ENCODE measurements at places on chromosomes 7 and 10.

- DNase-seq: no peak
Observed at GRCh38 chr10:100825325-100825875, 80.0 kb downstream of the PAX2 start.

- no peak for DNase-seq
Observed at GRCh38 chr7:107658467-107658866, 2.2 kb upstream of the SLC26A4 start.

GRCh38 chr7:114940220-114940619, 18.3 kb downstream of the MDFIC start:
- DNase-seq: no peak

DNA sequence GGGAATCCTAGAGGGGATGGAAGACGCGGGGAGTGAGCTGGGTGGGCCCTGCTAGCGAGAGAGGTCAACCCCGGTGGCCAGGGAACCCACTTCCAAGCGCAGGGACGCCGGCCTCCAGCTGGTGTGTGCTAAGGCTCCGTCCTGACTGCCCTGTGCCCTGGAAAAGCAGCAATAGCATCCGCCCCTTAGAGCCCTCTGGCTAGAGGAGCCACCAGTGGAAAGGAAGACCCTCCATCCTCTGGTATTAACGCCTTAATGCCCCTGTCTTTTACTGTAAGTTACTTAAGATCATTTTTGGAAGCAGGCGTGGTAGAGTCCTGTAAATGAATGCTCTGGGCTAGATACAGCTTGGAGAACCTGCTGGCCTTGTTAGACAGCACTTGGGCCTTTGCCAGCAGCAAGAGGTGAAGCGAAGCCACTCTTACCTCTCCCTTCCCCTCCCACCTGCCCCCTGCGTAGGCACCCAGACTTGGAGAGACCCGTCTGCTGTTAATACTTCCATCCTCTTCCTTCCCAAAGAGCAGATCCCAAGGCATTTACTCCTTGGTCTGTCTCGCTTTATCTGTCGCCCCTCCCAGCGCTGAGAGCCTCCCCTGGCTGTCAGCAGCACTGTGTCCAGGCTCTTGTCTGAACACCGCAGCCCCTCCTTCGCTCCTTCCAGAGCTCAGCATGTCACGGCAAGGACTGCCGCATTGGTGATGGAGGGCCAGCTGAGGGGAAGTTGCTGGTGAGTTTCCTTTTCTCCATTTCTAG, 4.6 kb downstream of the REPIN1 start:
- no peak for DNase-seq

DNA sequence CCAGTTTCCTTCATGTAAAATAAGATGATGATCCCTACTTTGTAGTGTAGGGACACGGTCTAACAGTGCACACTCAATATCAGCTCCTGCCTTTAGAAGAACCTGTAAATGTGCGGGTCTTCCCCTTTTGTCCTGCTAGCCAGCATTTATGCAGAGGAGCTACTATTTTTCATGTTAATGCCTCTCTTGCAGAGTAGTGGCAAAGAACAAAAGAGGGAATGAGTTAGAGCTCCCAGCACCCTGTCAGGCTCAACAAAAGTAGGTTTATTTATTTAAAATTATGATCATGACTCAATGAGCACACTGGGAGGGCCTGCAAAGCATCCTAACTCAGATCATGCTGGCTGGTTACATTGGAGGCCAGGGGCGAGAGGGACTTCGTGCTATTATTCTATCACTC, 414.5 kb upstream of the COBL start:
- DNase-seq: no peak

DNA sequence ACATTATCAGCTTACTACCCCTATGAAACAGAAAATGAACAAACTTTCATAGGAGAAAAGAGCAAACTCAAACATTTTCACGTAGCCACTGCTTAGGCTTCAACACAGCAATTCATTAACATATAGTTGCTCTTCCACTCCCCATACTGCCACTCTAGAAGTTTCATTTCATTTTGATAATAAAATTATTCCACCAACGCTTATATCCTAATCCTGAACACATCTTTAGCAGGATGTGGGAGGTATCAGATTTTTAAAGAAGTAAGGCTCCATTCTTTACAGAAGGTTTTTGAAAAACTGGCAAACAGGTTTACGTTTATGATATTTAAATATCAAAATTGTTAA, 77.5 kb upstream of the ANK3 start:
- DNase-seq: no peak

DNA sequence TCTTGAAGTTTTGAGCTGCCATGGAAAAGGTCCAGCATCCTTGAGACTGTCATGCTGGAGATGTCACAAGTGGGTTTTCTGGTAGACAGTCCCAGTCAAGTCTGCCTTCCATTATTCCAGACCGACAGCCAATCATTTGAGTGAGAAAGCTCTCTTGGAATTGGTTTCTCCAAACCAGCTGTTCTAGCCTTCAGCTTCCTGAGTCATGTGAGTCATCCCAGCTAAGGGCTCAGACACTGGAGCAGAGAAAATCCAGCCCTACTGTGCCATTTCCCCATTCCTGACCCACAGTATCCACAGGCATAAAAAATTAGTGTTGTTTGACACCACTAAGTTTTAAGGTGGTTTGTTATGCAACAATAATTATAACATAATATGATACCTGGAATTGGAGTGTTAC, 219.0 kb downstream of the ADRA2A start:
- DNase-seq: no peak

DNA sequence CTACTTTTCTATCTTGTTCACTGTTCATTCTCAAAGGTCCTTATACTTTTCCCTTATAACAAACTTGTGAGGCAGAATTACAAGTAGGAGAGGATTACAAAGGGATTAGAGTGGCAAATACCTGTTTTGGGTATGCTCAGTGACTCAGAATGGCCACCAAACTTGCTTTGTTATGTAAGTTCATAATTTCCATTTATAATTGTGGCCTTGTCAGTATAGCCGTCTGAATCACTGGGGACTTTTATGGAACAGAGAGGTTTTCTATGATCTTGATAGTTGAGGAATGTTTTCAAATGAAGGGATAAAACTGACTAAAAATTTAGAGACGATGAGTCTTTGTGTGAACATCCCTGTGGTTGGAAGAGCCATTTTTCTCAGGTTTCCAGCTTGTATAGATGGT, 116.2 kb downstream of the SND1 start:
- DNase-seq: no peak

DNA sequence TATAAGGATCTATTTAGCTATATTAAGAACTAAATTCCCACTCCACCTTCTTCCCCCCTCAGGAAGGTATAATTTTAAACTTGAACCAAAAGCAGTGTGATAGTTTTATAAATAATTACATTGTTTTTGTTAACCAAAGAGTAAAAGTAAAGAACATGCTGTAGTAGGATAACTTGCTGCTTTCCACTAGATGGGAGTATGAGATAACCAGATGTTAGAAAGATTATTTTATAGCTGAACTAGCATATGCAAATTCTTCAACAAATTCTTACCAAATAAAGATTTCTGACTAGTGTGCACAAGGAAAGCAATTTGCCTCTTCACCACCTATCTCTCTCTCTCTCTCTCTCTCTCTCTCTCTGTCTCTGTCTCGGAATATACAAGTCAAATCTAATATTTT, 31.8 kb downstream of the TES start:
- no peak for DNase-seq

GRCh38 chr7:782718-783449, 49.4 kb upstream of the SUN1 start:
- no peak for DNase-seq

DNA sequence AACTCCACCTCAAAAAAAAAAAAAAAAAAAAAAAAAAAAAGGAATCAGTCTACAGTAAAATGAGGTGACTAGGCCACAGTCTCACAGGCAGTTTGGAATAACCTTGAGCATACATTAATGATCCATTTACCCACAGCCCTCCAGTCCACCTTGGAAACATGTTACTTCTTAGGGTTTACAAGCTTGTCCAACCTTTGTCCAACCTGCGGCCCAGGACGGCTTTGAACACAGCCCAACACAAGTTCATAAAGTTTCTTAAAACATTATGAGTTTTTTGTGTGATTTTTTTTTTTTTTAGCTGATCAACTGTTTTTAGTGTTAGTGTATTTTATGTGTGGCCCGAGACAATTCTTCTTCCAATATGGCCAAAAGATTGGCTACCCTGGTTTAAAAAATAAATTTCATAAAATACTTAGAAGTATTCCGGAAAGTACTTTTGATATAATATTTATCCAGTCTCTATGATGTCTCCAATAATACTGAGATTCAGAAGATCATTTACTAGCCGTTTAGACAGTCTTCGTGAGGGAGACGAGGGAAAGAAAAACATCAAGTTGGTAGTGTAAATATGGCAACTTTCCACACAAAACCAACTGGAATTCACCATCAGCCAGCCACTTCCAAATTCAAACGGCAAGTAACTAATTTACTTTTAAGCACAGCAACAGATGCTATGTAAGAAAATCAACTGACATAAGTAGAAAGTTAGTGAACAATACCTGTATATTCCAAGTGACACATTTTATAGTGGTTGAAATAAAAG, 9.9 kb downstream of the BAZ1B start:
- DNase-seq: no peak

DNA sequence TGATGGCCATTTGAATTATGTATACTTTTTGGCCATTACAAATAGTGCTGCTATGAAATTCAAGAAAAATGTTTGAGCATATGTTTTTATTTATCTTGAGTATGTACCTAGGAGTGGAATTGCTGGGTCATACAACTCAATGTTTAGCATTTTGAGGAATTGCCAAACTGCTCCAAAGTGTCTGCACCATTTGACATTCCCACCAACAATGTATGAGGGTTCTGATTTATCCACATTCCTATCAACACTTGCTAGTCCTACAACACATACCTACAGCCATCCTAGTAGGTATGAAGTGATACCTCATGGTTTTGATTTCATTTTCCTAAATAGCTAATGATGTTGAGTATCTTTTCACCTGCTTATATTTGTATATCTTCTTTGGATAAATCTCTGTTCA, 165.5 kb downstream of the NOC3L start:
- DNase-seq: no peak

- DNase-seq: no peak
Observed at GRCh38 chr10:98326621-98327027, 58.6 kb upstream of the LOXL4 start.

GRCh38 chr7:29345590-29345989, 151.0 kb downstream of the CHN2 start:
- DNase-seq: no peak

GRCh38 chr10:130935128-130935439, 376.4 kb downstream of the TCERG1L start:
- DNase-seq: no peak

DNA sequence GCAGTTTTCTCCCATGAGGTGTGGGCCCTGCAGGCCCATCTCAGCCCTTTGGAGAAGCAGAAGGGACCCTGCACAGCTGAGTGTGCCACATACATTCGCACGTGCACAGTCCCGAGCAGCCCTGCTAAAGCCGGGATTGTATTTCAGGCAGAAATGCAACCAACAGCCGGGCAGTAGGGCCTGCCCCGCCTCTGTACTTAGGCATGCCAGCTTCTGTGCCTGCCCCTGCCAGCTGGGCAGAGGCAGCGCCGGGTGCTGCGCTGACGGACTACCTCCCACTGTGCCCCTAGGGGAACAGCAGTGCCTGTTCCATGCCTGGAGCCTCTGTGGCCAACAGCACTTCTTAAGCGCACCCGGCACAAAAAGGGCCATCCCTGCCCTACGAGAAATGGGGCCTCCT, 170.3 kb downstream of the NEURL1 start:
- DNase-seq: no peak
